Colonic mucosa (tissue), 4 donors: ENCODE measurements at places on chromosomes 13 and 19.

- no peak for DNase-seq
Observed at GRCh38 chr13:79837741-79838450, 356.9 kb downstream of the NDFIP2 start.

GRCh38 chr13:93603043-93603442 is 376.4 kb downstream of the GPC6 start:
- no peak for DNase-seq

GRCh38 chr19:51129716-51130115 is 5.0 kb downstream of the SIGLEC9 start:
- DNase-seq, result no peak

GRCh38 chr19:3133793-3134116 is 2.1 kb upstream of the GNA15 start:
- DNase-seq, result no peak

GRCh38 chr13:80338781-80339562 is 2.0 kb downstream of the SPRY2 start:
- peak; percentile 62 for DNase-seq

- DNase-seq, result peak; percentile 22
Observed at GRCh38 chr13:28100150-28101121, at the start of gene FLT3. FLT3 (minus strand) TSS chr13:28100576; CDS start chr13:28100510, 66 bp downstream.

GRCh38 chr19:40365613-40366401 is 17.3 kb downstream of the PLD3 start:
- DNase-seq, result peak; percentile 47

GRCh38 chr19:3555653-3556422 is 1.5 kb downstream of the MFSD12 start:
- DNase-seq, result no peak

DNA sequence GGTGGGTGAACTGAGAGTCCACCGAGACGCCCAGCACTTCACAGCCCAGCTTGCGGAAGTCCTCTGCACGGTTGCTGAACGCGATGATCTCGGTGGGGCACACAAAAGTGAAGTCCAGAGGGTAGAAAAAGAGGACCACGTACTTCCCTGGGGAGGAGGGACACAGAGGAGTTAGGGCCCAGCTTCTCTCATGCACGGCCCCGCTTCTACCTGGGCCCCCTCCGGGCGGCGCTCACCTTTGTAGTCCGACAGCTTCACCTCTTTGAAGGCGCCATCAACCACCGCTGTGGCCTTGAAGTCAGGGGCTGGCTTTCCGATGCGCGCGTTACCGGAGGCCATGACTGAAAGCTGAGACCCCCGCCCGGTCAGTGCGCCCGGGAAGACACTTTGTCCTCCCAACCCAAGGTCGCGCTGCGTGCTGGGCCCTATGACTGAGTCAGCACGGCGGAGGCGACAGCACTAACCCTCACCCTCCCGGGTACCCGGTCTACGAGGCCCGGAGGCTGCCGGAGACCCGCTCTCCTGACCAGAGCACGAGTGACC is 606 bp downstream of the PRDX2 start:
- DNase-seq, result peak; percentile 44

DNA sequence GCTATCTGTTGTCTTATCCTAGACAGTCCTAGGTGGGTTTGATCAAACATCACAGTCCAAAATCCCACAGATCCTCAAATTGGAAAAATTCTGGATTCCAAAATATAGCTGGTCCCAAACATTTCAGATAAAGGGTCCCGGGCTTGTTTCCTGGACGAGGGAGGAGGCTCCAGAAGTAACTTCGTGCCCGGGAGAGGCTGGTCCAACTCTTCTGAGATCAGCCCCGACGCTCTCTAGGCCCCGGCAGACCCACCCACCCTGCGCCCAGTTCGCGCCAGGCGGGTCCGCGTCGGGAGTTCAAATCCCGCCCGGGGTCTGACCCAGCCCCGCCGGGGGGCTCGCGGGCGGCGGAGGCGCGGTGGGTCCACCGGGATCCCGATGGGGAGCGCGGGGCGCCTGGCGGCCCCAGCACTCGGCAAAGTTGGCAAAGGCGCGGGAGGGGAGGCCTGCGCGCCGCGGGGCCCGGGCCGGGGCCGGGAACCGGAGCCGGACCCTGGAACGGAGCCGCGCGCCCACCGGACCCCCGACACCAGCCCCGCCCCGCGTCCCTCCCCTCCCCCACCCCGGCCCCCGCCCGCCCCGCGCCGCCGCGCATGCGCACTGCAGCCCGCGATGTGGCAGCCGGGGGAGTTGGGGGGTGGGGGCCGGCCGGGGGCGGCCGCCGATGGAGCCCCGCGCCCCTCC is 513 bp downstream of the MIER2 start:
- DNase-seq, result no peak

GRCh38 chr13:95749545-95749944 is 72.6 kb downstream of the DNAJC3 start:
- no peak for DNase-seq

DNA sequence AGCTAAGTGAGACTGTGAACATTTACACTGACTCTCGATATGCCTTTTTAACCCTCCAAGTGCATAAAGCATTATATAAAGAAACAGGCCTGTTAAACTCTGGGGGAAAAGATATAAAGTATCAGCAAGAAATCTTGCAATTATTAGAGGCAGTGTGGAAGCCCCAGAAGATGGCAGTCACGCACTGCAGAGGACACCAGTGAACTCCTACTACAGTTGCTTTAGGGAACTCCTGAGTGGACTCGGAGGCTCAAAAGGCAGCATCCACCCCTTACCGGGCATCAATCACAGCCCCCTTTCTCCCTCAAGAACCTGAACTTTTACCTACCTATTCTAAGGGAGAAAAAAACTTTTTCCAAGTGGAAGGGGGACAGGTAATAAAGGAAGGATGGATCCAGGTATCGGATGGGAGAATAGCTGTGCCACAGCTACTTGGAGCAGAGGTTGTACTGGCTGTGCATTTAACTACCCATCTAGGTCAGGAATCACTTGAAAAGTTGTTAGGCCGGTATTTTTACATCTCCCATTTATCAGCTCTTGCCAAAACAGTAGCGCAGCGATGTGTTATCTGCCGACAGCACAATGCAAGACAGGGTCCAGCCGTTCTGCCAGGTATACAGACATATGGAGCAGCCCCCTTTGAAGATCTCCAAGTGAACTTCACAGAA is 80.1 kb downstream of the ZNF486 start:
- no peak for DNase-seq
